ENCODE measurements at places on chromosomes 4 and X.

DNA sequence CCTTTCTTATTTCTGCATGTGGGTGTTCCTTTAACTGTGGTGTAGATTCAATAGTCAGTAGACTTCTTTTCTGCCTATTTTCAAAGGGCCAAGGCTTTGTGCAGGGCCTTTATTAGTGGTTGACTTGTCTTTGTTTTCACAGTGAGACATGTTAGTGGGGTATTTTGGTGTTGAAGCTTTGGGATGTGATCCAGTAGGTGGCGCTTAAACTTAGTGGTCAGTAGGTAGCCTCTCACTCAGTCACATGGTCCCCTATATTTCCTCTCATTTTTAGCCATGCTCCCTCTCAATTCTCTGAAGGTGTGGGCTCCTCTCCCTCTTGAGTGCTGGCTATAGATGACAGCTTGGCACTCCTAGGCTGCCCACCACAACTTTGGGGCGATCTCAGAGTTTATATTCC lies 23.4 kb upstream of the SLC10A7 start:
- peak; percentile 16 for DNase-seq

DNA sequence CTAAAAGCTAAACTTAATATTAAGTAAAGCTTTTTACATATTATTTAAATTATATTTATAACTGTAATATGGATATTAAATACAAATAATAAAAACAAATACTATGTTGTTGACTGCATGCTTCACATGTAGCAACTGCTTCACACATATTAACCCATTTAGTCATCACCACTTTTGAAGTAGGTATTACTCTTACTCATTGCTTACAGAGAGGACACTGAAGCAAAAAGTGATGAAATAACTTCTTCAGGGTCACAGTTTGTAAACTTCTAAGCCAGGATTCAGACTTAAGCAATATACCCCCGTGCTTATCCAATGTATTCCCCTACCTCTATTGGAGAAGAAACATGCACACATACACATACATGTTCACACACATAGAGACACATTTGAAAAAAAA lies 166.6 kb downstream of the DKK2 start:
- DNase-seq: peak; percentile 56

DNA sequence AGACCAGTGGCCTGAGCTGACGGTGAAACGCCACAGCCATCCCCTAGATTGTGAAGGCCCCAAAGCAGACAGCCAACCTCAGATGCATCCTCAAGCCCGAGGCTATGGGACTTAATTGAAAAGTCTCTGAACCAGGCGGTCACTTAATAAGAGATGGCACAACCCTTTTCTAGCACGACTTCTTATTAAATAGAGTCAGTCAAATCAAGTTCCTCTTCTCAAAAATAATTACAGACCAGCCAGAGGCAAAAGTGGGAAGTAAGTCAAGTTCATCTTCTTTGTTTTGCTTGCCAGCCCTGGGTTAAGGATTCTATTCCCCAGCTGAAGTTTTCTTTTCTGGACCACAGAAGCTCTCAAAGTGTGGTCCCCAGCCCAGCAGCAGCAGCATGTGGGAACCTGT lies 9.7 kb upstream of the SH3KBP1 start:
- DNase-seq: no peak

DNA sequence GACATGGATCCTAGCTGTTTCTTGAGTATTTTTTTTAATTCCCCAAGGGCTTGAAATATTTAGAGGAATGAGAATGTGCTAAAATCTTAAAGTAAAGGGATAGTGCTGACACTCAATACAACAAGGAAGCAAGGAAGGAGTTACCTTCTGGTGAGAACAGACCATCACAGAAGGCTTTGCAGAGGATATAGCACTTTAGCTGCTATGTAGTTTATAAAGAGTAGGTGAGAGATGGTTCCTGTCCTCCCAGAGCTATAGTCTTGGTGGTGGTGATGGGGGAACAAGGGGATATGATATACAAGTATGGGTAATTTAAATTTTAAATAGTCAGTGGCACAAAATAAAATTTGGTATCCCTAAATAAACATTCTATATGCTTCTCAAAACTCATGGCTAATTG lies 47.6 kb downstream of the MTHFD2L start:
- DNase-seq: no peak

- no peak for DNase-seq
These were observed 1.9 kb upstream of the TMEM185A start for GRCh38 chrX:149633511-149633910.

GRCh38 chrX:15947648-15948317 lies 93.2 kb upstream of the AP1S2 start:
- peak; percentile 36 for DNase-seq

DNA sequence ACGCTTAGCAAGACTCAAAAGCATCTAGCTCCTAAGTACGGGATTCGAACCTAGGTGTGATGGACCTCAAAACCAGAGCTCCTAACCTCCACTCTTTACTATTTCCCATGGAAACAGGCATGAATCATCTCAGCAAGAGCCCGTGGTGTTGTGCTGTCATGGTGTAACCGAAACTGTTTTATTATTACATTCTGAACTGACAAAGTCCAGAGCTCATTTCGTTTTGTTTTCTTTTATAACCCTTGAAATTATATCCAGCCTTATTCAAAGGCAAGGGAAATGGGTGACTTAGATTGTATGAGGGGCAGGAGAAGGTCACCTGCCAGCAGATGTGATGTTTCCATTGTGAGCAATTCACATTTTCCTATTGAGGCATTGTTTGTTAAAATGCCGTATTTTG lies 301.1 kb downstream of the FRMPD4 start:
- no peak for DNase-seq

DNA sequence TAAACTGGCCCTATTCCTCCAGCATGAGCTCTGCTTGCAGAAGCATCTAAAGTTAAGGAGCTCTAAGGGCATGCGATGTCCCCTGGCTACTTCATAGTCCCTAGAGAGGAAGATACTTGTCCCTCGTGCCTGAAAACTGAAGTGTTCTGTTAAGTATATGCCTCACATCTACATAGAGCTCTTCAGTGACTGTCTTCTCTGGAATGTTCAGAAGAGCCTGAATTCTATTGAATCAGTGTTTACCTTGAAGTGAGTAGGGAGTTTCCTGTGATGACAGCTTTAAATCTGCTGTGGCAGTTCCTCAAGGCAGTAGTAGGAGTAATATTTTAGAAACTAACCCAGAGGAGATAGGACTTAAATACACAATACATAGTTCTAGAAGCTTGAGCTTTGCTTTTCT lies 111.2 kb downstream of the ZNF518B start:
- peak; percentile 9 for DNase-seq

GRCh38 chrX:99242001-99242400 lies 1168.1 kb downstream of the PCDH19 start:
- no peak for DNase-seq

GRCh38 chrX:13719192-13719856 lies 15.1 kb downstream of the TRAPPC2 start:
- DNase-seq: no peak

DNA sequence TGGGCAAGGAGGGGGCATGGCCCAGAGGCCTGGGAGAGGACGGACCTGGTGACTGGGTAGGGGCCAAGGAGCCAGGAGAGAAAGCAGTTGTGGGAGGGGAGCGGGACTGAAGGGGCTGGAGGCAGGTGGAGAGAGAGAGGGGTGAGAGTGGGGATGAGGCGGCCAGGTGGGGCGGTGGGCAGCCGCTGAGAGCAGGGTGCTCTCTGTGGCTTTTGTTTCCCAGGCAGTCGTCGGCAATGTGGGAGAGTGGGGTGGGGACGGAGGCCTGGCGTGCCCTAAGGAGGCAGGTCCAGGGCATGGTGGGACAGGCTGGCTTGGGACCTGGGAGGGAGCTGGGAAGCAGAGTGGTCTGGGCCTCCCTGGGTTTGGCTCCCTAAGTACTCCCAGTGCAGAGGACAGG lies 3.2 kb upstream of the ATP2B3 start:
- no peak for DNase-seq

DNA sequence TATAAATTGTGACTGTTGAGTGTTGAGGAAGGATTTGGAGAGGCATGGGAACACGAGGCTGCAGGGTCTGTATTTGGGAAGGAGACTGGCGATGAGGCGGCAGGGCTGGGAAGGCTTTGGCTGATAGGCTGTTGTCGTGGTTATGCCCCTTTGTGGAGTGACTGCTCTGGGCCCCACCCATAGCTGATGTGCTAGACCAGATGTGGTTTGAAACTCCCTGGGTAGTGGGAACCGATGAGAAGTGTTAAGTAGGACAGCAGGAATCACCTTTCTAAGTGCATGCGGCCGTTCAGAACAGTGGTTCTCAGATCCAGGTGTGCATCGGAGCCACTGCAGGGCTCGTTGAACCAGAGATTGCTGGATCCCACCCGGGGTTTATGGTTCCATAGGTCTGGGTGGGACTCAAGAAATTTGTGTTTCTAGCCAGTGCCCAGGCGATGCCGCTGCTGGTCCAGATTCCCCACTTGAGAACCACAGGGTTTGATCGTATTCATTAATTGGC lies 42.3 kb downstream of the TBC1D14 start:
- no peak for DNase-seq
